ENCODE measurements at places on chromosomes 13 and 19. TPM values are rescaled to one million over a fixed set of nuclear protein-coding genes. Genes with fewer than 3 reads are reported as not detected.

The TEX29 gene
- 0.50 TPM for total RNA-seq

DNA sequence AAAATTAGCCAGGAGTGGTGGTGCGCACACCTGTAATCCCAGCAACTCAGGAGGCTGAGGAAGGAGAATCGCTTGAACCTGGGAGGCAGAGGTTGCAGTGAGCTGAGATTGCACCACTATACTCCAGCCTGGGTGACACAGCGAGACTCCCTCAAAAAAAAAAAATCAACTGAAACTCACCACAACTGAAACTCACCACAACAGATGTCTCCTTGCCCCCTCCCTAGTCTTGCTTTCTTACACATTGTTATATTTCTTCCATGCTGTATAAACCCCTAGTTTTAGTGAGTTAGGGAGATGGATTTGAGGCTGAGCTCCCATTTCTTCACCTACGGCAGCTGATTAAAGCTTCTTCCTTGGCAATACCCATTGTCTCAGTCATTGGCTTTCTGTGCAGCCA, 3.3 kb downstream of the ZIM3 start:
- no peak for DNase-seq

The FREM2 gene
- total RNA-seq: 16.5 TPM

- DNase-seq: no peak
Observed at GRCh38 chr19:795691-796581, 1.3 kb upstream of the PTBP1 start.

The CNFN gene
- 2.2 TPM for total RNA-seq

DNA sequence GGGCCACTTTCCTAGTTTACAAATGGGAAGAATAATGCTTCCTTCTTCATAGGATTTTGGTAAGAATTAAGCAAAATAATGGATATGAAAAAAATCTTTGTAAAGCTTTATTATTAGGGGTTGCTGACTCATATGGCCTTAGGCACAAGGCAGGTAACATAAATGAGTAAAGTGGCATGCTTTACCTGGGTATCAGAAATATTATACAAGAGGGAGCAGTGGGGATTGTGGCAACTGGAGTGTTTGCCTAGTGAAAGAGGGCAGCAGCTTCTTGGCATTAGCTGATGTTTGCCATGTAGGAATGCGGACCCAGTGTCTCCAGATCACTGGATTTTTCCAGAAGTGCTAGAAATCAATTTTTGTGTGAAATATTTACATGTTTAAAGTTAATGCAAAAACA, 19.5 kb downstream of the WDFY2 start:
- no peak for DNase-seq

- peak; percentile 48 for DNase-seq
Observed at GRCh38 chr19:14031719-14032480, at the start of gene IL27RA. TSS of gene IL27RA (plus strand) at chr19:14031762. CDS start at chr19:14031873, 111 bp downstream.

GRCh38 chr13:43309311-43309710, 285.9 kb downstream of the DNAJC15 start:
- DNase-seq: no peak

DNA sequence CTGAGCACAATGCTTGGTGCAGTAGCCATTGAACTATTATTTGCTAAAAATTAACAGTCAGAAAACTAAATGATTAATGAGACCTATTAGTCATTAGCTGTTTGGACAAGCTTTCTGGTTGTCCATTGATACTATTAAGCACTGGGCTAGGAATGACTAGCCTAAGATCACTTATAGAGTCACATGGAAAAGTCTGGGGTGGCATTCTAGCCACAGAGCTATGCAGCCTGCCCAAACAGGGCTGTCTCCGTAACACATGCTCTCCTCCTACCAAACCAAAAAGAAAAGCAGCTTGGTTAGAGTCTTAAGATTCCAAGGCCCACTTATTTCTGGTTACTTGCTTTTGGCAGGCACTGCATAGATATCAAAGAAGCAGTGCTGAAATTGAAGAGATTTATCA, 193.5 kb upstream of the NBEA start:
- DNase-seq: no peak

GRCh38 chr13:23433171-23434153, at the start of gene SACS:
TSS of gene SACS (minus strand) at chr13:23433702. CDS start at chr13:23411239, 22,463 bp downstream.
- peak; percentile 68 for DNase-seq

DNA sequence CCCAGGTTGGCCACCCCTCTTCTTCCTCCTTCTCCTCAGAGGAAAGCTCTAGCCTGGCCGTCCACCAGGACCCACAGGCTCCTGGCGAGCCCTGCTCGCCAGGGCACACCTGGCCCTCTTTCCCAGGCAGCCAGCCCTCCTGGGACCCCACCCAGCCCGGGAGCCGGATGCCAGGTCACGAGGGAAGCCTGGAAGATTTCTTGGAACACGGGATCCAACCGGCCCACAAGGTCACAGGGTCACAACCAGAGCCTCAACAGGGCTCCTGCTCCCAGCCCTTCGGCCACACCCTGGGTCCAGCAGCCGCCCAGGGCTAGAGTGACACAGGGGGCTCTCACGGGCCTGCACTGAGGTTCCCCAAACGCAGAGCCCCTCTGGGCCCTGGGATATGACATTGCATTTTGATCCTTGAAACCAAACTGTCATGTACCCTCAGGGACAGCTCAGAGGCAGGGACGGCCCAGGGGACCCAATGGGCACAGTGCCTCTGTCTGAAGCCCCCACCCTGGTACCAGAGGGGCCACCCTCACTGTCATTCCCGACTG, 5.5 kb downstream of the MKNK2 start:
- no peak for DNase-seq

- DNase-seq: no peak
Observed at GRCh38 chr13:113245849-113246796, 36.7 kb downstream of the CUL4A start.

GRCh38 chr19:11306337-11306736, 10.4 kb downstream of the TSPAN16 start:
- DNase-seq: no peak

Data from neural crest cell (in vitro differentiated cells).